EH (cell line): ENCODE measurements at places on chromosomes 5 and 9.

- no peak for DNase-seq
Measured at GRCh38 chr5:53507013-53507412, 26.6 kb downstream of the FST start.

GRCh38 chr9:113577525-113578261 lies 114.2 kb downstream of the RGS3 start:
- peak; percentile 77 for DNase-seq

GRCh38 chr9:125911861-125912644 lies 164.9 kb downstream of the PBX3 start:
- peak; percentile 16 for DNase-seq

- DNase-seq: peak; percentile 59
Measured at GRCh38 chr9:97895695-97896332, 26.5 kb downstream of the TRMO start.

DNA sequence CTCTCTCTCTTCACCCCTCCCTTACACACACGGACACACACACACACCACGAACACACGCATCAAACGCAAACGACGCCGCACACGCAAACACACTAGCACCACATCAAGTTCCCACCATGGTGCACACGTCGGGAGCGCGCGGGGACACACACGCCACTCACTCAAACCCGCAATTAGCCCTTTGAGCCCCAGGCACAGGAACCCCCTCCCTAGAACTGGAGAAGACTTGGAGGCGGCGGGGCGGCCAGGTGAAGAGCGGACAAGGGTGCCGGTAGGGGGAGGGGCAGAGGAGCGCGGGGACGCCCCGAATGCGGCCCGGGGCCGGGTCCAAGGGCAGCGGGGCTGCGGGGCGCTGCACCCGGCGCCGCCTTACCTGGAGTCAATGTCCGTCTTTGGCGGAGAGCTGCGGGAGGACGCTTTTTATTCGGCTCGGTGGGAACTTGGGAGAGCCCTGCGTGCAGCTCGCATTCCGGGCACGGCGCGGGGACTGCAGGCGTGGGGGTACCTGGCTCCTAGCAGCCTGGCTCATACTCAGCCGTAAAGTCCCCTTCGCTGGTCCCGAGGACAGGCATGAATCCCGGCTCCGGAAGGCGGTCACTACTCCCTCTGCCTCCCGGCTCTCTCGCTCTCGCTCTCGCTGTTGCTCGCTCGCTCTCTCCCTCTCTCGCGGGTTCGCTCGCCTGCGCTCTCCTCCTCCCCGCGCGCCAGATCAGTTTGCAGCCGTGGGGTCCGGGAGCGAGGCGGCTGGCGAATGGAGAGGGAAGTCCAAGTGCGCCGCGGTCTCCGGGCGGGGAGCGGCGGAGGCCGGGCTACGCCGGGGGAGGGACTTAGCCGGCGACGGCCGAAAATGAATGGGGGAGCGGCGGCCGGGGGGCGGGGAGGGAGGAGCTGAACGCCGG lies at the start of gene BRINP1:
Gene BRINP1, minus strand, starts transcription at position 755 of the 901 bp plus-strand sequence. CDS start 56,080 bp downstream, outside the sequence.
- DNase-seq: peak; percentile 2
